ENCODE measurements at places on chromosomes 3 and 15. TPM values are rescaled to one million over a fixed set of nuclear protein-coding genes. Genes with fewer than 3 reads are reported as not detected.
A peak's percentile ranks its signal among the peaks of the same experiment; 100 is the strongest.

GRCh38 chr3:19254784-19255338 is 106.6 kb downstream of the KCNH8 start:
- no peak overlapping the region for H3K4me3 ChIP-seq
- no peaks in the 10 kb centered on the region for H3K36me3 ChIP-seq
- no peaks in the 10 kb centered on the region for H3K27me3 ChIP-seq
- H3K4me1 ChIP-seq = no peaks in the 10 kb centered on the region
- no peak overlapping the region for H3K27ac ChIP-seq

The RBP2 gene
- total RNA-seq = not detected

The MORC1 gene
- total RNA-seq = not detected

DNA sequence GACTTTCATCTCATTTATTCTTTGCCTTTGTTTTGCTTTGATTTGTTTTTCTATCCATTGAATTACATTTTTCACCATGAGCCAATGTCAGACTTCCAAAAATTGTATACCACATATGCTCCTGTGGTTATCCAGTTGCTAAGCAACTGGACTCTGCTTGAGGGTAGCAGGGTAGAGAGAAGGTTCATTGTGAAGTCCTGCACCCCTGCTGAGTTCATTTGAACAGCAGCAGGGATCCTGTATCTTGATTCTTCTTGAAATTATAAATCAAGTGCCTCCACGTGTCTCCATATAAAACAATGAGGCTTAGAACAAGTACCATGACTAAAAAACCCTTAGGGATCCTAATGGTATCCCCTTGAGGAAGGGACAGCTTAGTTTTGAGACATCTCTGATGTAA is 449.3 kb downstream of the ROBO2 start:
- DNase-seq = no peak
- no peaks in the 10 kb centered on the region for H3K4me1 ChIP-seq
- no peaks in the 10 kb centered on the region for H3K36me3 ChIP-seq
- H3K27ac ChIP-seq = no peak overlapping the region

The FXR1 gene
- total RNA-seq = 69.9 TPM

DNA sequence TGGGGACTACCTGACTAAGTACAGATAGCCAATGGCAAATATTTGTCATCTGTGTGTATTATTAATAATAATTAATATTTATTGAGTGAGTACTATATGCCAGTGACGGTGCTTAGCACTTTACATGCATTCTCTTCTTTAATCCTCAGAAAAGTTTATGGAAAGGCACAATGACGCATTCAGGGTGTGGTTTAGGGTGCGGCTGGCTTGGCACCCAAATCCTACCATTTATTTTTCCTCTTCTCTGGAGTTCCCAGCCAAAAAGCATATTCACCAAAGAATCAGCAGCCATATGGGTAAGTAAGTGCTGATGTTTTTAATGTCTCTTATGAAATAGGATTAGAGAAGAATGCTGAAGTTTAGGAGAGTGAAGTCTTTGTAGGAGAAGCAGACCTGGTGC is 140.4 kb upstream of the TP63 start:
- H3K27ac ChIP-seq = peak overlapping the region; percentile 30
- no peaks in the 10 kb centered on the region for H3K36me3 ChIP-seq
- H3K27me3 ChIP-seq = no peaks in the 10 kb centered on the region

- H3K27me3 ChIP-seq = no peaks in the 10 kb centered on the region
- DNase-seq = no peak
- no peaks in the 10 kb centered on the region for H3K4me1 ChIP-seq
- no peak overlapping the region for H3K4me3 ChIP-seq
Measured at GRCh38 chr3:150267288-150267687, 140.8 kb upstream of the TSC22D2 start.

The STAB1 gene
- total RNA-seq = 5.3 TPM

The IGSF11 gene
- total RNA-seq = 2.0 TPM

The GPR176 gene
- total RNA-seq = 2.6 TPM

The ZDHHC23 gene
- 21.2 TPM for total RNA-seq

The LEKR1 gene
- 1.3 TPM for total RNA-seq

GRCh38 chr15:69392352-69392751 is 21.8 kb upstream of the KIF23 start:
- no peak overlapping the region for H3K27ac ChIP-seq
- no peak for DNase-seq
- H3K4me1 ChIP-seq = peaks cover 30% of the 10 kb centered on the region
- H3K36me3 ChIP-seq = no peaks in the 10 kb centered on the region

The CCR9 gene
- total RNA-seq = not detected

The IFRD2 gene
- total RNA-seq = 84.9 TPM

The RASGRP1 gene
- 14.4 TPM for total RNA-seq

GRCh38 chr3:157418104-157418503 is 18.5 kb upstream of the PTX3 start:
- no peak overlapping the region for H3K27ac ChIP-seq
- no peaks in the 10 kb centered on the region for H3K4me1 ChIP-seq
- H3K27me3 ChIP-seq = no peaks in the 10 kb centered on the region
- no peak overlapping the region for H3K4me3 ChIP-seq
- DNase-seq = no peak
- no peaks in the 10 kb centered on the region for H3K36me3 ChIP-seq

The PRSS50 gene
- not detected for total RNA-seq

The ELL3 gene
- 52.5 TPM for total RNA-seq

The MRPL47 gene
- total RNA-seq = 9.6 TPM

DNA sequence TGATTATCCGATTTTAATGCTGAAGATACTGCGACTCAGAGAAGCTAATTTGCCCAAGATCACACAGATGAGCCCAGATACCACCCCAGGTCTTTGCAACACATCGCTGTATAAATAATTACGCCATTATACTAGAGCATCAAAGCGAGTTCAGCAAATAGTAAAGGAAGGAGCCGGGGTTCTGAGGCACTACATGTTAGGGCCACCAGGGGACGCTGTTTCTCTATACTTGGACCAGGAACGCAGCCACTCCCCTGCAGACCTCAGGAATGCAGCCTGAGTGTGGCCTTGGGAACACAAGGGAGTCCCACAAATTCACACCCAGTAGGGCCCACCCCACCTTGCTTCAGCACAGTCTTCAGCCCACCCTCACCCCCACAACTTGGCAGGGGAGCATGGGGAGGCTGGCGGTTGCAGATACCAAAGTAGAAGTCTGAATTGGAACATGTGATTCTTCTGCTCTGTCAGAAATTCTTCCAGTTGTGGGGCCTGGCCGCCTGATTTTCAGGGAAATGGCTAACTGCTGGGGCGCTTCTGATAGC is 57.8 kb upstream of the RYK start:
- peaks cover 49% of the 10 kb centered on the region for H3K4me1 ChIP-seq
- peak overlapping the region; percentile 72 for H3K27ac ChIP-seq
- DNase-seq = peak; percentile 93

GRCh38 chr15:73758461-73758860 is 5.3 kb upstream of the INSYN1 start:
- H3K4me1 ChIP-seq = peaks cover 11% of the 10 kb centered on the region
- H3K27me3 ChIP-seq = peaks cover 34% of the 10 kb centered on the region
- H3K27ac ChIP-seq = no peak overlapping the region
- no peak overlapping the region for H3K4me3 ChIP-seq
- no peaks in the 10 kb centered on the region for H3K36me3 ChIP-seq

The LHFPL4 gene
- 0.19 TPM for total RNA-seq

The HYKK gene
- total RNA-seq = 9.6 TPM

DNA sequence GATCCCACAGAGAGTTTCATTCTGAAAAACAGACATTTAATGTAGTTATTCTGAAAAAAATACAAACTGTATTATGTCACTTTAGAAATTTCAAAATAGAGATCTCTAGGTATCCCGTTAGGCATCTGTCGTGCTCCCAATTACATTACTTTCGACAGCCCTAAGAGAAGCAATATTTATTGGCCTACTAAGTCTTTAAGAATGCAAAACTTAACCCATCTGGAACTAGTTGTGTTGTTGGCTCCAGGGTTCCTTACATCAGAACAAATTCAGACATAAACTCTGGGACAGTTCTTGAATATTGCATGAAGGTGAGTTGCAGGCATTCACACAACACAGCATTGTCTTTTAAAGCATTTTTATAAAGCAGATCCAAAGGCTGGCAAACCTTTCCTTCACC is 498.4 kb downstream of the FHIT start:
- no peaks in the 10 kb centered on the region for H3K36me3 ChIP-seq
- H3K4me3 ChIP-seq = no peak overlapping the region
- DNase-seq = no peak
- peaks cover 2% of the 10 kb centered on the region for H3K4me1 ChIP-seq
- no peak overlapping the region for H3K27ac ChIP-seq

The ANKRD63 gene
- not detected for total RNA-seq

The GOLGA8M gene
- not detected for total RNA-seq

GRCh38 chr3:171514466-171514865 is 54.3 kb upstream of the TNIK start:
- no peaks in the 10 kb centered on the region for H3K4me1 ChIP-seq
- DNase-seq = no peak
- H3K27ac ChIP-seq = no peak overlapping the region
- no peaks in the 10 kb centered on the region for H3K27me3 ChIP-seq
- H3K36me3 ChIP-seq = no peaks in the 10 kb centered on the region

- H3K27ac ChIP-seq = no peak overlapping the region
- no peak for DNase-seq
- H3K4me1 ChIP-seq = no peaks in the 10 kb centered on the region
- no peak overlapping the region for H3K4me3 ChIP-seq
- no peaks in the 10 kb centered on the region for H3K36me3 ChIP-seq
- H3K27me3 ChIP-seq = no peaks in the 10 kb centered on the region
Measured at GRCh38 chr15:36742696-36743095, 163.3 kb downstream of the CDIN1 start.

GRCh38 chr3:129173725-129174124 is 10.0 kb downstream of the CNBP start:
- DNase-seq = no peak
- no peak overlapping the region for H3K27ac ChIP-seq
- H3K36me3 ChIP-seq = peaks cover 45% of the 10 kb centered on the region
- no peak overlapping the region for H3K4me3 ChIP-seq
- no peaks in the 10 kb centered on the region for H3K27me3 ChIP-seq

GRCh38 chr3:46889381-46890110 is 12.0 kb downstream of the PTH1R start:
- no peaks in the 10 kb centered on the region for H3K36me3 ChIP-seq
- H3K4me1 ChIP-seq = peaks cover 27% of the 10 kb centered on the region
- no peak overlapping the region for H3K27ac ChIP-seq
- no peak for DNase-seq
- peaks cover 3% of the 10 kb centered on the region for H3K27me3 ChIP-seq

DNA sequence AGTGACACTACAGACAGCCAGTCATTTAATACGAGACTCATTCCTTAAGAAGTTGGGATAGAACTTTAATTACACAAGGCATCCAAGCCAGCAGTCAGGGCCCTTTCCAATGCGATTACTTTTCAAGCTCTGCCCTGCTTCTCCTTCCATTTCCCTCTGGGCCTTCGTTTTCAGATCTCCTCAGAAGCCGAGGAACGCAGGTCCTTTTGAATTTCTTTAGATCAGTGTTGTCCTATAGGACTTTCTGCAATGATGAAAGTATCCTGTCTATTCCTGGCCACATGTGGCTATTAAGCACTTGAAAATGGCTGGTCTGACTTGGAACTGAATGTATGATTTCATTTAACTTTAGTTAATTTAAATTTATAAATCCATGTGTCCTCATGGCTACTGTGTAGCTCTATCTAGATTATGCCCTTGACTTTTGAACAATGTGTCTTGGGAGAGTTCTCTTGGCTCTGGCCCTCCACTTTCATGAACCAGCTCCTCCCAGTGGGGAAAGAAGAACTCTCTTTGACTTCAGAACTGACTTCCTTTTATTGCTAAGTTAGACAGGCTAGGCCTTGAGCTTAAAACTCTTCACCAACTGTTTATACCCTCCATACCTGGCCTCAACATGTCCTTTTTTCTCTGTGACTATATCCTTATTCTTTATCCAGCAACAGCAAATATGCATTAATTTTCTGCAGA is 22.6 kb downstream of the TGFBR2 start:
- DNase-seq = no peak
- H3K4me3 ChIP-seq = no peak overlapping the region
- peaks cover 1% of the 10 kb centered on the region for H3K36me3 ChIP-seq
- H3K4me1 ChIP-seq = peaks cover 91% of the 10 kb centered on the region

The BFSP2 gene
- total RNA-seq = 2.3 TPM

- no peaks in the 10 kb centered on the region for H3K4me1 ChIP-seq
- H3K27me3 ChIP-seq = no peaks in the 10 kb centered on the region
- DNase-seq = no peak
- H3K36me3 ChIP-seq = no peaks in the 10 kb centered on the region
- no peak overlapping the region for H3K27ac ChIP-seq
Measured at GRCh38 chr3:149291178-149291577, 42.3 kb downstream of the TM4SF18 start.

The SAMD7 gene
- not detected for total RNA-seq

The PRRT3 gene
- 2.5 TPM for total RNA-seq

The PSMD2 gene
- 221 TPM for total RNA-seq

GRCh38 chr3:56484122-56484521 is 15.9 kb upstream of the ERC2 start:
- H3K4me3 ChIP-seq = no peak overlapping the region
- H3K27ac ChIP-seq = no peak overlapping the region
- H3K4me1 ChIP-seq = no peaks in the 10 kb centered on the region
- no peak for DNase-seq
- peaks cover 22% of the 10 kb centered on the region for H3K27me3 ChIP-seq

The MESP1 gene
- 0.49 TPM for total RNA-seq

GRCh38 chr15:70443486-70444273 is 319.7 kb downstream of the UACA start:
- DNase-seq = no peak
- peaks cover 12% of the 10 kb centered on the region for H3K4me1 ChIP-seq
- no peak overlapping the region for H3K27ac ChIP-seq
- no peaks in the 10 kb centered on the region for H3K36me3 ChIP-seq

- H3K36me3 ChIP-seq = no peaks in the 10 kb centered on the region
- H3K4me3 ChIP-seq = no peak overlapping the region
Measured at GRCh38 chr15:66911131-66911700, 154.2 kb upstream of the SMAD3 start.

DNA sequence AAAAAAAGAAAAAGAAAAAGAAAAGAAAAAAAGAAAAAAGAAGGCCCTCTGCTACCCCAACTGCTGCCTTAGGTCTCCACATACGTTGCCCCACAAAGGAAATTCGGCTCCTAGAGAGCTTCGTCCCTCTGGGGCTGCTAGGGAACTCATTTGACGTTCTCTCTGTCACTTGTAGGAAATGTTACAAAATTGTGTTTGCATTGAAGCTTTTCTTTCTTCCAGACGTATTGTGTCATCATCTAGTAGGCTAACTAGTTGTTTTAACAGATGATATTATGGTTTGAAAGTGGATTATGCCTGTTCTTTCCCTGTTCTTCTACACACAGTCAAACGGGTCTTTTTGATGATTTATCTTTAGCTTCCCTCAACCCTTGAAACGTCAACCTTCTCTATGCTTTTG is 125.3 kb downstream of the BDH1 start:
- H3K27me3 ChIP-seq = no peaks in the 10 kb centered on the region
- H3K4me1 ChIP-seq = peaks cover 18% of the 10 kb centered on the region
- H3K4me3 ChIP-seq = no peak overlapping the region
- no peak overlapping the region for H3K27ac ChIP-seq
- no peak for DNase-seq
- H3K36me3 ChIP-seq = no peaks in the 10 kb centered on the region

DNA sequence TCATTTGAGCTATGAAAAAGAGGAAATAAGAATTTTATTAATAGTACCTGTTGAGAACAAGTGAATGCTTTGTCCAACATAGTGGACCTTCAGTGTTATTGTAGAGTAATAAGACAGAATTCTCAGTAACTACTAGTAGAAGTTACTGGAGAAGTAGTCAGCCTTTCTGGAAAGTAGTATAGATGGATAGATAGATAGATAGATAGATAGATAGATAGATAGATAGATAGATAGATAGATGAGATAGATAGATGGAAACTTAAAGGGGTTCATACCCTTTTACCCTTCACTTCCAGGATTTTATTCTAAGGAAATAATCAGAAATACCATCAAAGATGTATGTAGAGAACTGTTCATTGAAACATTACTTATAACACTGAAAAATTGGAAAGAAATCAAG is 5.2 kb downstream of the FAM162A start:
- no peak overlapping the region for H3K4me3 ChIP-seq
- peaks cover 17% of the 10 kb centered on the region for H3K4me1 ChIP-seq
- no peaks in the 10 kb centered on the region for H3K27me3 ChIP-seq
- H3K36me3 ChIP-seq = peaks cover 6% of the 10 kb centered on the region

The RAD18 gene
- total RNA-seq = 9.0 TPM
